Left hindlimb (tissue), 1 donor: ENCODE measurements at places on chromosomes 2 and 18.

- DNase-seq = no peak
Observed at GRCh38 chr2:38108907-38109731, 33.2 kb upstream of the CYP1B1 start.

- peak; percentile 75 for DNase-seq
Observed at GRCh38 chr18:46071653-46072375, at the start of gene PSTPIP2. Gene PSTPIP2, minus strand, starts transcription at chr18:46072260. Its CDS starts 72 bp downstream, at chr18:46072188.

DNA sequence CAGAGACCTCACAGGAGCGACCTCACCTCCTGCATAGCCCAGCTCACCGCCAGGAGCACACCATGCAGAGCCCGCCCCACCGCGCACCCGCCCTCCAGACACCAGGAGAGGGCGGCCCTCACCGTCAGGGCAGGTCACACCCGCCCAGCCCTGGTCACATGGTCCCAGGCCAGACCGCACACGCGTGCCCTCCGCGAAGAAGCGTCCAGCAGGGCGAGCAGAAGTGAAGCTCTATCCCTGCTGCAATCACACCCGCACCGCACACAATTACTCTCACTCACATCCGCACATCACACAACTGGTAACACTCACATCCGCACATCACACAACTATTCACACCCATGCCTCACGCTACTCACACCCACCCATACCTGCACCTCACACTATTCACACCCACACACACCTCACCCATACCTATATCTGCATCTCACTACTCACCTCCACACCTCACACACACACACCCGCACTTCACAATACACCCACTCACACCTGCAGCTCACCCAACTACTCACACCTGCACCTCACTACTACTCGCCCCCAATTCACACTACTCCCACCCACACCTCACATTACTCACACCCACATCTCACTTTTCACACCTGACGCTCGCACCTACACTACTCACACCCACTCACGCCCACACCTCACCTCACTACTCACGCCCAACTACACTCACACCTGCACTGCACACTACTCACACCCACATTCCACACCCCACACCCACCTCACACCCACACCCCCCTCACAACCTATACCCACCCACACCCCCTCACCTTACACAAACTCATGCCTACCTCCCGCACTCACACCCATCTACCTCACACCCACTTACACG is 242.0 kb downstream of the HDAC4 start:
- DNase-seq = peak; percentile 20

DNA sequence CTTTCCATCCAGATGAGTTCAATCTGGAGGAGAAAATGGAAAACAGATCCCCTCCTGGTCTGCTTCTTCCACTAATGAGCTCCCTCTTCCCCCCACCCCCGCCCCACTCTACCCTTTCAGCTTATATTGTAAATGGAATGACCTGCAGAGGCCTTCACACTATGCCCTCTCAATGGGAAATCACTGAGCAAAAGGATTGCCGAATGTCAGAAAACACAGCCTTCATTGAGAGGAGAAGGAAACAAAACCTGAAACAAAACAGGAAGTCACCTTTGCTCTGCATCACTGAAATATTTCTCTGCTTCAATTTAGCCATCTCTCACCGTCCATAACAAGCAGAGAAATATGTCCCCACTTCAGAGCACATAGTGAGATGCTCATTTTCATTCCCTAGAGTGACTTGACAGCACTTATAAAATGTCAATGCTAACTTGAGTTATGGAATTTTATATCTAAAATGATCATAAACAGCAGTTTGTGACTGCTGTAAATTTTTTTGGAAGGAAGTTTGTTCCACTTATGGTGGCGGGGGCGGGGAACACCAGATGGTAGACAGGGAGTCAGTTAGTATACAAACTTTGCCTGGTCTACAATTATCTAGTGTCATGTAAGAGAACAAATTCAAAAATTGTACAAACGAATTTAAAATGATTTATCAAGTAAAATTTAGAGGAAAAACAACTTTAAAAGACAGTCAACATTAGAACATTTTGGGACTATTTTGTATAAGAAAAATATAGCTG is 1.8 kb upstream of the FRZB start:
- no peak for DNase-seq

- DNase-seq = no peak
Observed at GRCh38 chr2:71952572-71953188, 195.0 kb downstream of the CYP26B1 start.

GRCh38 chr2:177930916-177931315 is 141.7 kb downstream of the PDE11A start:
- DNase-seq = no peak

GRCh38 chr18:34978953-34979608 is 62.1 kb upstream of the MAPRE2 start:
- DNase-seq = peak; percentile 78

- DNase-seq = no peak
Observed at GRCh38 chr2:100560216-100560830, 2.5 kb upstream of the PDCL3 start.

DNA sequence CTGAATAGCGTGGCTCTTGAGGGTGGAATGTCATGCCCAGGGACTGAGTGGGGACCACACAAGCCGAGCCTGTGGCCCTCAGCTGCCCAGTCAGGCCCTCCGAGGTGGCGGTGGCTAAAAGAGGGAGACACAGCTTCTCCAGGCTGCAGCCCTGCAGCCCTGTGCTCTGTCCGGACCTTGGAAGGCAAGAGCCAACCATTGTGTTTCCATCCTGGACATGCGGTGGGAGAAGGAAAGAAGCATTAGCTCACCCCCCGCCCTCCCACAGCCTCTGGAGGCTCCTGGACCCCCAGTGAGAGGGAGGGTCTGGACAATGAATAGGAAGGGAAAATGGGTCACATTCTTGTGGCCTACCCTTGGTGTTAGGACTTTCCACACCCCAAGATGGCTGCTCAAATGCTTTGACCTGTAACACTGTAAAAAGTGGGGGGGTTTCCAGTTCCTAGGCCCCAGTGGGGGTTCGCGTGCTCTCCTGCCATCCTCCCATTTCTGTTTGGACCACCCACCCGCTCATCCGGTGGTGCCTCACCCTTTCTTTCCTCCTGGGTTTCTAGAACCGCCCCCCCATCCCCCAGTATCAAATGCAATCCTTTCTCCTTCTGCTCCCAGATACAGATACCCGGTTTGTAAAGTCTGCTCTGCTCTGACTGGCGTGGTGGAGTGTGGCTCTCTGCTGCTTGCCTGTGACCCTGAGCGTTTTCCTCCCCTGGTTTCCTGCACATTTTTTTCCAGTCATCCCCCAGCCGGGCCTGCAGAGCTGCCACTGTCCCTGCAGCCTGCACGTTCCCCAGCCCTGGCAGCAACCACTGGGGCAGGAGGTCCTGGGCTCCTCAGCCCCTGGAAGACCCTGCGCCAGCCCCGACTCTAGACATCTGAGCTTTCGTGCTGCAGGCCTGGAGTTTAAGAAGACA is 36.3 kb upstream of the SMAD7 start:
- DNase-seq = peak; percentile 33

- no peak for DNase-seq
Observed at GRCh38 chr2:236935631-236936445, 149.9 kb upstream of the COPS8 start.

DNA sequence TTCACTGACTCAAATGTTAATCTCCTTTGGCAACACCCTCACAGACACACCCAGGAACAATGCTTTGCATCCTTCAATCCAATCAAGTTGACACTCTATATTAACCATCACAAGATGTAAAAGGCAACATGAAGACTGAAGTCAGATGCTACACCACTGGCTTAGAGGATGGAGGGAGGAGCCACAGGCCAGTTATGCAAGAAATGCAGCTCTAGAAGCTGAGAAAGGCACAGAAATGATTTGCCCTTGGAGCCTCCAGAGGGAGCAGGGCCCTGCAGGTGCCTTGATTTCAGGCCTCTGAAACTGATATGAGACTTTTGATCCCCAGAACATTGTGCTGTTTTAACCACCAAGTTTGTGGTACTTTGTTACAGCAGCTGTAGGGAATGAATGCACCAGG is 276.3 kb downstream of the KCNS3 start:
- DNase-seq = no peak

- no peak for DNase-seq
Observed at GRCh38 chr2:201837824-201838431, 31.6 kb downstream of the CDK15 start.

DNA sequence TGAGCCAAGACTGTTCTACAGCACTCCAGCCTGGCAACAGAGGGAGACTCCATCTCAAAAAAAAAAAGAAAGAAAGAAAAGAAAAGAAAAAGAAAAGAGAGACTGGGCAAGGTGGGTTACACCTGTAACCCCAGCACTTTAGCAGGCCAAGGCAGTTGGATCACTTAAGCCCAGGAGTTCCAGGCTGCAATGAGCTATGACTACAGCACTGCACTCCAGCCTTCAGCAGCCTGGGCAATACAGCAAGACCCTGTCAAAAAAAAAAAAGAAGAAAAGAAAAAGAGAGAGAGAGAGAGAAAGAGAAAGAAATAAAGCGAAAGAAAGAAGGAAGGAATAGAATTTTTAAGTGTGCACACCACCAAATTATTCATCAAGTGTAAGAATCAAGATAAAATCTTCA is 2.9 kb downstream of the SPIRE1 start:
- DNase-seq = no peak
